Daoy (cell line): ENCODE measurements at places on chromosomes 5 and 9. TPM values are rescaled to one million over a fixed set of nuclear protein-coding genes. Genes with fewer than 3 reads are reported as not detected.

The DMRTA1 gene
- total RNA-seq, result not detected in 2 replicates

The BBLN gene
- total RNA-seq, result 121 and 122 TPM in 2 replicates

The SEMA5A gene
- total RNA-seq, result 0.21 and 0.23 TPM in 2 replicates

DNA sequence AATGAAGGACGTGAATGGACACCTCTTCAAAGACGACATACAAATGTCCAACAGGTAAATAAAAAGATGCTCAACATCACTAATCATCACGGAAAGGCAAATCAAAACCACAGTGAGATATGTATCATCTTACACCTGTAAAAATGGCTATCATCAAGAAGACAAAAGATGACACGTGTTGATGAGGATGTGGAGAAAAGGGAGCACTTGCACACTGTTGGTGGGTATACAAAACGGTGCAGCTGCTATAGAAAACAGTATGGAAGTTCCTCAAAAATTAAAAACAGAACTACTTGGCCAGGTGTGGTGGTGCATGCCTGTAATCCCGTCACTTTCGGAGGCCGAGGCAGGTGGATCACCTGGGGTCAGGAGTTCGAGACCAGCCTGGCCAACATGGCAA, 47.9 kb downstream of the STK10 start:
- DNase-seq, result no peak

DNA sequence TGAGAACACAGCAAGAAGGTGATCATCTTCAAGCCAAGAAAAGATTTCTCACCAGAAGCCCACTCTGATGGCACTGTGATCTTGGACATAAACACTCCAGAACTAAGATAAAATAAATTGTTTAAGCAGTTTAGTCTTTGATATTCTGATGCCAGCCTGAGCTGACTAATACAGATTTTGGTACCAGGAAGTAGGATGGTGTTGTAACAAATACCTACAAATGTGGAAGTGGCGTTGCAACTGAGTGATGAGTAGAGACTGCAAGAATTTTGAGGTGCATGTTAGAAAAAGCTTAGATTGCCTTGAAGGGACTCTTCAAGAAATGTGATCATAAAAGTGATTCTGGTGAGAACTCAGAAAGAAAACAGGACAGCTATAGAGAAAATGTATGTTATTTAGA, 592.4 kb upstream of the DAB2 start:
- no peak for DNase-seq
